ENCODE measurements at places on chromosomes 4 and X.

- DNase-seq: no peak
Observed at GRCh38 chrX:49746306-49746705, 50.5 kb upstream of the PAGE1 start.

- DNase-seq: no peak
Observed at GRCh38 chr4:83323136-83323535, 11.5 kb downstream of the HPSE start.

GRCh38 chr4:121913667-121914066, 38.2 kb downstream of the TRPC3 start:
- no peak for DNase-seq

GRCh38 chr4:152501846-152502536, 33.9 kb downstream of the FBXW7 start:
- DNase-seq: no peak

DNA sequence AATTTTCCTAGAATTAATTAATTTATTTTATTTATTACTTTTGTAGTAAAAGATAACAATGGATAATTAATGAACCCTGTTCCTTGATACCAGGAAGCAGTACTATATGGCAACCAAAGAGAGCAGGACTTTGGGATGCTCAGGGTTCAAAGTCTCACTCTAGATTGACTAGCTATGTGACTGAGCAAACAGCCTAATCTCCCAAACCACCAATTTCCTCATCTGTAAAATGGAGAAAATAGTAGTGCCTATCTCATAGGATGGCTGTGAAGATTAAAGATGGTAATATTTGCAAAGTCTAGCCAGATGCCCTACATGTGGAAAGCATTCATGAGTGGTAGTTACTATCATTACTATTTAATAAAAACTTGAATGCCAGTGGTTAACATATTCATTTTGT, 97.6 kb downstream of the PRDM5 start:
- no peak for DNase-seq

DNA sequence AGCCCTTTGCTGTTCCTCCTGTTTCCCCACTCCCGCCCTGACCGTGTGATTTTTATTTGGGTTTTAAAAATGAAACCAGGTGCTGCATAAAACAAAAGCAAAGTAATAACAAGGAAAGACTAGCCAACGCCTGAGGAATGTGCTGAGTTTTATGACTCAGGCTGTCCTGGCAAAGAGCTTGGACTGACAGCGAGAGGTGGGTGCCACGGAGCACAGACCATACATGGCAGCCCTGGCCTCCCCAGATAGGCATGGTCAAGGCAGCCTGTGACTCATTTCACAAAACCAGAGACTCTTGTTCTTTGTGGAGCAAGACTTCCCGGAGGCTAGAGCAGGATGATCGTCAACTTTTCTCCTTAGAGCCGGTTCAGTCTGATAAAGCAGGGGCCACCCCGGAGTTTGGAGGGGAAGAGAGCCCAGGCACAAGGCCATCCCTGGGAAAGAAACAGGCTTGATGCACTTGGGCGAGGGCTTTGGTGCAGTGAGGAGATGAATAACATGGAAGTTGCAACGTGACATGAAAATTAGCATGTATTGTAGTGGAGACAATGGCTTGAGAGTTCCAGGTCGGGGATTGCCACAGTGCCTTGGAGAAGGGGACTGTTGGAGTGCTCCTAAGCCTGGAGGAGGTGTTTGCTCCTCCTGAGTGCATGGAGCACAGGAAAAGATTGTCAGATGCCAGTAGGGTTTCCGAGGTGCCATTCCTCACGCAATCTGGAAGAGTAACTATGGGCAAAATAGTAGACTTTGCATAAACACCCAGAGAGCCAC, 54.8 kb downstream of the C4orf51 start:
- no peak for DNase-seq

All from CD4-positive, alpha-beta T cell treated with Interleukin-21 for 1 hour (primary cell).